ENCODE measurements at places on chromosomes 2 and 18.

DNA sequence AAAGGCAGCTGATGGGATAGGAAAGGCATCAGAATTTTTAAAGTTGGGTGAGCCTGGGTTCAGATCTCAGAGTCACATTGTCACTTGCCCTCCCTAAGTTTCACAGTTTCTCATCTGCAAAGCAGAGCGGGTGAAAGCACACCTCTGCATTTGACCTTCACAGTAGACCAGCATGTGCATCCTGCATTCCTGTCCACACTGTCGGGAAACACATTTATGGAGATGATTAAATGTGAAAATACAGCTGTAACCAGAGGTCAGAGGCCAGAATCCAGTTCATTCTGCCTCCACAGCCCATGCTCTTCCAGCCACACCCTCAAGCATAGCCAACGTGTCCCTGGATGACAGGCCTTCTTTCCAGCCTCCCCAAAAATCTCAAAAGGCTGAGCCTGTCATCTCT lies 392.0 kb upstream of the MYT1L start:
- no peak for DNase-seq

DNA sequence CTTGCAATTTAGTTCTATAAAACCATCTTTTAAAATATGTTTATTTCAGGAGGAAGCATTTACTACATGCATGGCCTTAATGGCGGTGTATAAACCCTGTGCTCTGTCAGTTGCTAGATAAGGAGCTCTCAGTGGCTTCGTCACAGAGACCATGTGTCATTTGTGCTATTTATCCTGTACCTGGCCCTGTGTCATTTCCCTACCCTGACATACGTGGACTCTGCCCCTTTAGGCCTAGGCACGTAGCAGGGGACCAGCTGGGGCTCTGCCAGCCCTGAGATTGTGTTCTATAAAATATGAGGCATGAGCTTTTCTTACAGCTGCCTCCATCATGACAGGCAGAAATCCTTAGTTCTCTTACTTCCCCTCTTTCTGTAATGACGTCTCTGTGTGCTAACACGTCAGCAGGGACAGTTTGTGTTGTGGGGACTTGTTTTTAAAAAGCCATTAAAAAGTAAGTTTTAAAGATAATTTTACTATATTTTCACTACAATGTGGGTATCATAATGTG lies 88.0 kb downstream of the ITGB1BP1 start:
- DNase-seq, result no peak

DNA sequence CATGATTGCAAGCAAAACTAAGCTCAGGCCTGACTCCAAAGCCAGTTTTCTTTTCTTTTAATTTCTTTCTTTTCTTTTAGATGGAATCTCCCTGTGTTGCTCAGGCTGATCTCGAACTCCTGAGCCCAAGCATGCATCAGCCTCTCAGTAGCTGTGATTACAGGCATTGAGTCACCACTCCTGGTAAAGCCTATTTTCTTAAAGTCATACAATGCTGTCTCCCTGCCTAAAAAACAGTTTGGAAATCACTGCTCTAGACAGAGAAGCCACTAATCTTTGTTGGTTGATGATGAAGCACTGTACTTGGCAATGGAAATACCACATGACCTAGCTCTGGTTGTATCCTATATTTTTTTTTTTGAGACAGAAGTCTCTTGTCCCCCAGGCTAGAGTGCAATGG lies 33.1 kb upstream of the ZNF532 start:
- DNase-seq, result no peak

DNA sequence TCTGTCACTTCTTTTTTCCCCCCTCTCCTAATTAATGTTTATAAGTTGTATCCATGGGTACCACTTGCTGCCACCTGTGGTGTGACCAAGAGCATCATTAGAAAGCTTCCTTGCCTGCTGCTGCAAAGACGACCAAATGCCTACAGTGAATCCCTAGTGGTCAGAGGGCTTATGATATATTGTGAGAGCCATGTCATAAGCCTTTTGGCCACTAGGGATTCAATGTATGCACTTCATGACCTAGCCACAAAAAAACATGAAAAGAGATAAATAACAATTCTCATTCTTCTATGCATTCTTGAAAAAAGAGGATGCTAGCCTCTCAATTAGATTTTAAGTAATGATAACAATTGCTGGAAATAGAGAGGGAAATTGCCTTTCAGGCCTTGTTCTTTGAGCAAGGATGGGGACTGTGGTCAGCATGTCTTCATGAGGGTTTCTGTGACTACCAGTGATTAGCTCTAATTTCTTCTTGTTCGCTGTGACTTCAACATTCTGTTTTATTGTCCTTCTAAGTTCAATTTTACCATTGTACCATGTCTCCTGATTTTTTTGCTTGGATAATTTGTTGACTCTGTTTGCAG lies 435.3 kb downstream of the TGIF1 start:
- DNase-seq, result no peak

DNA sequence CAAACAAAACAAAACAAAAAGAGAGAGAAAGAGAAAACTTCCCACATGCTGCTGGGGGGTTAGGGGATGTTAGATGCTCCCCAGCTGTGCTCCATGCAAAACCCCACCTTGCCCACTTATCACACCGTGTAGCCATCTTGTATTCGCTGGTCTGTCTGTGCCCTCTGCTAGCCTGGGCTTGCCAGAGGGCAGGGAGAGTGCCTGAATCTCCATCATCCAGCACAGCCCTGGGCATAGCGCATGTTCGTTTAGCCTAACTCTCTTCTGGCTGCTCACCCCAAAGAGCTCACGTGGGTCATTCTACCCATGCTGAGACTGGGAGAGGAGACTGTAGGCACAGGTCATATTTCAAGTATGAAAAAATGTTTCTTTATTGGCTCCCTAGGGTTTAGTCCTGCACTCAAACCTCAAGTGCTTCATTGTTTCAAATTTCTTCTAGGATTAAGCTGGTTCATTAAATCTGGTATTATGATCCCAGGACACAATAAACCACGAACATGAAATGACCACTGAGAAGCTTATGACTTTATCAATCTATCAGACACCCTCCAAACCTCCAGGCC lies 100.5 kb downstream of the KCNF1 start:
- no peak for DNase-seq

- DNase-seq, result no peak
Observed at GRCh38 chr18:48365965-48366364, 43.2 kb downstream of the ZBTB7C start.

DNA sequence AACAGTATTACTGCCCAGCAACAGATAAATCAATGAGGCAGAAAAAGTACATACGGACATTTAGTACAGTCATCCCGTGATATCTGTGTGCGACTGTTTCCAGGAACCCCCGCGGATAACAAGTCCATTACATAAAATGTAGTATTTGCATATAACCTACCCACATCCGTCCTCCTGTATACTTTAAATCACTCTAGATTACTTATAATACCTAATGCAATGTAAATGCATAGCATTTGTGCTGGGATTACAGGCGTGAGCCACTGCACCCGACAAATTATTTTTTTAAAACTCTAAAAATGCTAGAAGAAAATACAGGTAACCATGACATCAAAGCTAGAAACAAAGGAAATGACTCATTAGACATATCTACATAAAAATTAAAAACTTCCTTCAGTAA lies 91.6 kb downstream of the FAM161A start:
- no peak for DNase-seq

- no peak for DNase-seq
Observed at GRCh38 chr18:61575419-61575818, 242.2 kb downstream of the CDH20 start.

DNA sequence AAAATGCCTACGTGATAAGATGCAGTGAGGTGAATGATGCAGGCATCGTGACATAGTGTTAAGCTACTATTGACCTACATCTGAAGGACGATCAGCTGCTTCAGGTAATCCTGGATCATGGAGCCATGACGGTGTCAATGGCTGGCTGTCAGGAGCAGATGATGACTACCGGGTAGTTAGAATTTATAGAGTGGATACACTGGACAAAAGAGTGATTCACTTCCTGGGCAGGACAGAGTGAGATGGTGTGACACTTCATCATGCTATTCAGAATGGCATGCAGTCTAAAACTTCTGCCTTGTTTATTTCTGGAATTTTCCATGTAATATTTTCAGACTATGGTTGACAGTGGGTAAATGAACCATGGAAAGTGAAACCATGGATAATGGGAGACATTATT lies 29.5 kb downstream of the METTL8 start:
- DNase-seq, result no peak

GRCh38 chr2:79723830-79724229 lies 211.0 kb downstream of the CTNNA2 start:
- DNase-seq, result peak; percentile 57

DNA sequence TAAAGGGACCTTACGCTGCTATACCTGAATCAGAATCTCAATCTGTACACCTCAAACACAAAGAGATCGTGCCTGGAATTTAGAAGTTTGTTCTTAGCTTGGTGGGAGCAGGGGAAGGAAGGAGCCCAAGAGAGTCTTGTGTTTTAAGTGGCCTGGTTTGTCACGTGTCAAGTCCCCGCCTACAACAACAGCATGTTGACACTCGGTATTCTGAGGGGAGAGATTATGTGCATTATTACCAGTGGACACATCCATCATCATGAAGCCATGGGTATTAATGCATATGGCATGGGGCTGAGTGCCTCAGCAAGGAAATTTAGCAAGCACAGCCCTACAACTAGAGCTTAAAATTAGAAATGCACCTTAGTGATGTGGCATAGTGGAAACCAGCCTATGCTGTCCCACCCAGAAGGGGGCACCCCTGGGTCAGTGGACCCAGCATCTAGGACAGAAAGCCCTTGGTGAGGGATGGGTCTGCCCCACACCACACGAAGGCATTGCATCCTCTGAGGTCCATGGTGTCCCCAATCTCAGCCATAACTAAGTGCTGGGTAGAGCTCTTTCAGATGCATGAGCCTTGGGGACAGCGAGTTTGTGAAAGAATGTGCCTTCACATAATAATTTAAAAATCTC lies 138.7 kb downstream of the MGAT5 start:
- DNase-seq, result no peak

GRCh38 chr2:218230882-218231281 lies 13.9 kb downstream of the ARPC2 start:
- no peak for DNase-seq

GRCh38 chr2:32915694-32916093 lies 31.1 kb upstream of the LTBP1 start:
- DNase-seq, result no peak

DNA sequence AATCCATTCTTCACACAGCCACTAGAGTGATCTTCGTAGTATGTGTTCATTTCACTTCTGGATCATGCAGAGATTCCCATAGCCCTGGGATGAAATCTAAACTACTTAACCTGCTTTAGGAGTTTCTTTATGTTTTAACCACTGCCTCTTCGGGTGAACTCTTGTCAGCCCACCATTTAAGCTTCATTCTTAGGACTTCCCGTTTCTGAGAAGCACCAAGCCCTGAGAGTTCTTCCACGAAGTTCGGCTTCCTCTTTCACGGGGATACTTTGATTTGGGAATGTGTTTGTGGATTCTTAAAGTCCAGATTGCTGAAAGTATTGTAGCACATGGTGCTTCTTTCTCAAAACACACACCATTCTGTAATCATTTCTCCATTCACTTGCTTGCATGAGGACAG lies 205.0 kb downstream of the UBE2E3 start:
- no peak for DNase-seq

DNA sequence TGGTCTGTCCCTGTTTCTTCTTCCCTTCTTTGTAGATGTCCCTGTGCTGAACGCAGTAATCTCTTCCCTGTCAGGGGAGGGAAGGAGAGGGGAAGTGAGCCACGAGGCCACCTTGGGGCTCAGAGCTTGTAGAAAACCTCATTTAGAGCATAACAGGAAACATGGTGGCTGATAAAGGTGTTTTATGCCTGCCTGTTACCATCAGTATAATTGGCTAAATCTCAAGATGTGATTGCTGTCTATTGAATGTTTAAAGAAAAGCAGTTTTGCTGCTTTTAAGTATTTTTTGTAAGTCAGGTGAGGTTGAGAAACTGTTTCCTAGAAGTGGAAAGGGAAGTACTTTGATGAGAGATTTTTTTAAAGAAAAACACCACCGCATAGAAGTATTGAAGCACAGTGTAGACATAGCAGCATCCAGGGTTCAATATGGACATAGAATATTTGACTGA lies 59.7 kb upstream of the PDK1 start:
- no peak for DNase-seq

DNA sequence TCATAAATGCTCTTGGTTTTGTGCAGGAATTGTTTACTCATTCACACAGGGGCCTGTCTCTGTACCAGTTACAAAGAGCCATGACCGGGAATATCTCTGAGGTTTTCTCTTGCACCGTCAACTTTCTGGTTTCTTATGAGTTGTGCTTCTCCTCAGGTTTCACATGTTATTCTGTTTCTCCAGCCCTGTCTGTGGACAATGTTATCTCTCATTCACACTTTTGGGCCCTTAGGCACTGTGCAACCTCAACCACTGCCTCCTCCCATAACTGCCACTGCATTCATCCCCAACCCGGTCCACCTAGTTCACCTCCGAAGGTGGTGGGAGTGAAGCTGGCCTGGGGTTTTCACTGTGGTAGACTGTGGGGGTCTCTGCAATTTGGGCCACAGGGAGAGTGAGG lies 22.5 kb upstream of the NEDD4L start:
- no peak for DNase-seq

Measured in SJCRH30 (cell line).